ENCODE measurements at places on chromosomes 3 and 15.

DNA sequence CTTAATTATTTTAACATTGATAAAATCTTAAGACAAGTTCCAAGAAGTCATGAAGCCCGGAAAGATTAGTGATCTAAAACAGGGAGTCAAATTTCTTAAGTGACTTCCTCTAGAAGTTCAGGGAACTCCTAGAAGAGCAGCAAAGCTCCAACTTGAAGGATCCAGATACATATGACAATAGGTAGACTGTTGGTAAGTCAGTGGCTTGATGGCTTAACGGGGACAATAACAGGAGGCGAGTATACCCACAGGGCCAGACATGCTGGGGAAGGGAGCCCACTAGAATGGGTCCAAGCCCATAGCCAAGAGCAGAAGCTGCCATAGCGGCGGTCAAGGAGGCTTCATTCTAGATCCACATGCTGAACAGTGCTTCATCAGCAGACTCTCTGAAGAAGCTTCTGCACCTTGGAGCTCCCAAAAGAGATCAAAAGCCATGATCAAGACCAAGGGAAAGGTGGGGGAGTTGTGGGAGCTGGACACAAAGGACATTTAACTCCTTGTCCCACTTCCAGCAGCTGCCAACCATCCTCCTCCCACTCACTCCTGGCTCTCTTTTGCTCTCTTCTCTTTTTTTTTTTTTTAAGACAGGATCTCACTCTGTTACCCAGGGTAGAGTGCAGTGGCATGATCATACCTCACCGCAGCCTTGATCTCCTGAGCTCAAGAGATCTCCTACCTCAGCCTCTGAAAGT lies 10.2 kb upstream of the CA12 start:
- no peak for DNase-seq

- DNase-seq, result no peak
These were observed 1.7 kb upstream of the POC1A start for GRCh38 chr3:52155912-52156311.

DNA sequence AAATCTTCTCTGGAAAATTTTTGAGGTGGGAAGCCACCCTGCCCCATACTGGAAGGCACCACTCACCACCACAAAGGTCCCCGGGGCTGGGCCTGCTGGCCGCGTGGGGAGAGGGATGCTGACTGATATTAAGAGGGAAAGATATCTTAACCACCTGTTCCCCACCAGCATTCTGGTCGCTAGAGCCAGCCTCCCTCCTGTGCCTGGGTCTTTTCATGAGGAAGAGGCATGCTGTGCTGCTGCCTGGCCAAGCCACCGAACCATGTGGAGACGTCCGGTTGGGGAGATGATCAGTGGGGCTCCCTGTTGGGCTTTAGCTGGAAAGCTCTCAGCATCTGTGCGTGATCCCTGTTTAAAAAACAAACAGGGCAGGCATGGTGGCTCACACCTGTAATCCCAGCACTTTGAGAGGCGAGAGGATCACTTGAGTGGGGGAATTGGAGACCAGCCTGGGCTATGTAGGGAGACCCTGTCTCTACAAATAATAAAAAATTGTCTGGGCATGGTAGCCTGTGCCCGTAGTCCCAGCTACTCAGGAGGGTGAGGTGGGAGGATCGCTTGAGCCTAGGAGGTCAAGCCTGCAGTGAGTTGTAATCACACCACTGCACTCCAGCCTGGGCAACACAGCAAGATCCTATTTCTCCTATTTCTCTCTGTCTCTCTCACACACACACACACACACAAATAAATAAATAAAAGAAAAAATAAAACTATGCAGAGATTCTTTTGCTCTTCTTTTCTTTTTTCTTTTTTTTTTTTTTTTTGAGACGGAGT lies 1.0 kb downstream of the KLHL18 start:
- no peak for DNase-seq

DNA sequence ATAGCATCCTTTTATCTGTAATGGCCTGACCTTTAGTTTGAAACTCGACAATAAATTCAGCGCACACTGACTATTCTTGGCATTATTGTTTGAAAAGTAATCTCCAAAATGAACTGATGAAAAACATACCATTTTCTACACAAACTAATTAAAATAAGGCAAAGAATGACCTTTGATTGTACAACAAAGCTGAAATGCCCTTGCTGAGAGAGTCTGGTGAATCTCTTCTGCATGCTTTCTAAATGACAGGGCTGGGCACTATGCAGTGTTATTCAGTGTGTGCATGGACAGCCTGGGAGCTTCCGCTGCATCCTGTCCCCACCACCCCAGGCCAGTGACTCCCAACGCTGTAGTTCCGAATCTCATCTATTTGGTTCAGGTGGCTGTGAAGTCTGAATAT lies 530.8 kb downstream of the FOXP1 start:
- no peak for DNase-seq

DNA sequence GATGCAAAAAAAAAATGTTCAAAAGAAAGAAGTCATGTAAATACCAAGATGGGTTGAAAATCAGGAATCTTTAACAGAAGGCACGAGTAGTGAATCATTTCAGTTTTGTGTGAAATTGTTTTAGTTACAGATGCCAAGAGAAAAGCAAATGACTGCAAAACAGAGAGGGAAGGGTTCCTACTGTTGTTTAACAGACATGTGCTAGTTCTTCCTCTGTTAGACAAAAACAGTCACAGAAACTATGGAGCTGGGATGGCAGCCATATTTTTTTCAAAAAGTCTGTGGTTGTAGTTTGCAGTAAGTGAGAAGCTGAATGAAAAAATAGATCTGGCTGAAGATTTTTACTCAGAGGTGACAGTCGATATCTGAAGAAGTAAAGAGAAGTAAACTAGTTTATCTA lies 511.9 kb downstream of the ZIC1 start:
- no peak for DNase-seq

DNA sequence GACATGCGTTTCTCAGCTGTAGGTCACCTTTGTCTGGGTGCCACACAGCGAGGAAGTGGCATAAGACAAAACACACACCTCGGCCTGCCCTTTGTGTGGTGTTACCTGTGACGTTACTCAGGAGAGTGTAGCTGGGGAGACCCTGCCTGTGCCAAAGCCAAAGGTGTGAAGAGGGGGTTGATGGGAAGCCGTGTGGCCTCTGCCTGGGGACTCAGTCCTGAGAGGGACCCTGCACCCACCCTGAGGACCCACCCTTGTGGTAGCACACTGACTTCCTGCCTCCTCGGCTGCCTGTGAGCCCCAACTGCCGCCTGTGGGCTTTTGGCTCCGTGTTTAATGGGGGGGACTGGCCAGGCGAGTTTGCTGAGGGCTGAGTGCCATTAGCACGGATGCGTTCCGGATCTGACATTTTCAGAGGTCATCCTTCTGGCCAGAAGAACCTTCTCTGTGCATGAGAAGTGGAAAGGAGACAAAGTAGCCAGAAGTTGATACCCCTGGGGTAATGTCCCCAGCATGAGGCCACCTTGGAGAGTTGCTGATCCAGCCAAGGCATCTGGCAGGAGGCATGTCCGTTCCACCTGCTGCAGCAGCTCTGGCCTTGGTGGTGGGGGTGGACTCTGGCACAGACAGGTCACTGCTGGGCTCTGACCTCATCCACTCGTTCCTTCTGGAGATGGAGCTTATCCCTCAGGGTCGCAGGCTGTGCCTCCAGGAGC lies 51.8 kb upstream of the FURIN start:
- no peak for DNase-seq
